ENCODE measurements at places on chromosomes 7 and 10.

GRCh38 chr7:16851829-16852228 is 30.0 kb downstream of the AGR3 start:
- DNase-seq = no peak
- H3K27me3 ChIP-seq = no peaks in the 10 kb centered on the region
- no peak overlapping the region for H3K4me3 ChIP-seq
- no peaks in the 10 kb centered on the region for H3K36me3 ChIP-seq
- H3K4me1 ChIP-seq = peaks cover 12% of the 10 kb centered on the region
- H3K27ac ChIP-seq = no peak overlapping the region

DNA sequence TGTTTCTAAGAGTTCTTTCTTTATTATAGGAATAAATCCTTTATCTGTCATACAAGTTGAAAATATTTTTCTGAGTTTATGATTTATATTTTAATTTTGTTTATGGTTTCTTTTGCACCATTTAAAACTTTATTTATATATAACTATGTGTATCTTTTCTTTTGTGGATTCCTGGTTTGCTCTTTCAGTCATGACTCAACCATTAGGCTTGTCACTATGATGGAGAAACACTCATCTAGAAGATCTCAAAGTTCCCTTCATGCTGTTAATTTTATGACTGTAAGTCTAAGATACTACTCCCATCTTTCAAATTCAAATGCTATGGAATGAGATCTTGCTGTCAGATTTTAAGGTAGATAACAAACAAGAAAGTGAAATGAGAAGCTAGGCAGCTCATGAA is 199.5 kb downstream of the INHBA start:
- H3K4me3 ChIP-seq = no peak overlapping the region
- no peak for DNase-seq
- H3K27me3 ChIP-seq = no peaks in the 10 kb centered on the region
- no peaks in the 10 kb centered on the region for H3K4me1 ChIP-seq
- H3K36me3 ChIP-seq = no peaks in the 10 kb centered on the region
- H3K27ac ChIP-seq = no peak overlapping the region

DNA sequence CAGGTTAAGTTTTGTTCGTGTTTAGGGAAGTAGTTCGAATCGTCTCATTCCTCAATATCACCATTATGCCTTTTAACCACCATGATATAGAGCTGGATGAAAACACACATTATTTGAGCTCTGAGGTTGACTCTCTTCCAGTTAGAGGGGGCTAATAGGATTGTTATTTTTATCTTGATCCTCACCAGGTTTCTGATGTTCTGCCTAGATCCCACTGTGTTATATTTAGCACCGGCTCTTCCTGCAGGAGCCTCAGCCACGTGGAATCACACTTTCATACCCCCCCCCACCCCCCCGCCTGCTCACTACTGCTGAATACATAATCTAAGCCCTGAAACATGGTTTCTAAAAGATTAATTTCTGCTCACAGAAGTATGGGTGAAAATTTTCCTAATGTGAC is 88.3 kb downstream of the NRCAM start:
- H3K4me1 ChIP-seq = peaks cover 34% of the 10 kb centered on the region
- H3K4me3 ChIP-seq = no peak overlapping the region
- no peaks in the 10 kb centered on the region for H3K27me3 ChIP-seq
- H3K36me3 ChIP-seq = no peaks in the 10 kb centered on the region
- H3K27ac ChIP-seq = peak overlapping the region; percentile 70

- H3K36me3 ChIP-seq = no peaks in the 10 kb centered on the region
- H3K27ac ChIP-seq = no peak overlapping the region
- no peak overlapping the region for H3K4me3 ChIP-seq
- H3K27me3 ChIP-seq = no peaks in the 10 kb centered on the region
- DNase-seq = no peak
These were observed 62.1 kb downstream of the HHEX start for GRCh38 chr10:92751827-92752226.

DNA sequence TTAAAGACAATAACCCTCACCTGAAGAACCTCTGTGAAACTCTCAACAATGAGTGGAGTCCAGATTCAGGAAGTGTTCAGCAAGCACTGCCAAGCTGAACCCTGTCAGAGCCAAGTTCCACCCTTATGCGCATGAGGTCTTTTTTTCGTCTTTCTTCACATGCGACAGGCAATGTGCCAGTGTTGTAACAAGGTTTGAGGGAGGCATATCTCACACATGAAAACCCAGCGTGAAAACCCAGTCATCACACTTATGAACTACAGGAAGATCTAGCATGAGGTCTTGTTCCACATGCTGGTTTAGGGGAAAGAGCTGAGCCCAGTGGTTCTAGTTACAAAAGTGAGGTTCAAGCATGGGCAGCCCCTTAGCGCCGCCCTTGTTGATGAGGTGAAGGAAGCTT is 49.7 kb downstream of the RABGEF1 start:
- no peak for DNase-seq
- H3K4me3 ChIP-seq = no peak overlapping the region
- no peak overlapping the region for H3K27ac ChIP-seq
- H3K27me3 ChIP-seq = no peaks in the 10 kb centered on the region
- no peaks in the 10 kb centered on the region for H3K4me1 ChIP-seq

DNA sequence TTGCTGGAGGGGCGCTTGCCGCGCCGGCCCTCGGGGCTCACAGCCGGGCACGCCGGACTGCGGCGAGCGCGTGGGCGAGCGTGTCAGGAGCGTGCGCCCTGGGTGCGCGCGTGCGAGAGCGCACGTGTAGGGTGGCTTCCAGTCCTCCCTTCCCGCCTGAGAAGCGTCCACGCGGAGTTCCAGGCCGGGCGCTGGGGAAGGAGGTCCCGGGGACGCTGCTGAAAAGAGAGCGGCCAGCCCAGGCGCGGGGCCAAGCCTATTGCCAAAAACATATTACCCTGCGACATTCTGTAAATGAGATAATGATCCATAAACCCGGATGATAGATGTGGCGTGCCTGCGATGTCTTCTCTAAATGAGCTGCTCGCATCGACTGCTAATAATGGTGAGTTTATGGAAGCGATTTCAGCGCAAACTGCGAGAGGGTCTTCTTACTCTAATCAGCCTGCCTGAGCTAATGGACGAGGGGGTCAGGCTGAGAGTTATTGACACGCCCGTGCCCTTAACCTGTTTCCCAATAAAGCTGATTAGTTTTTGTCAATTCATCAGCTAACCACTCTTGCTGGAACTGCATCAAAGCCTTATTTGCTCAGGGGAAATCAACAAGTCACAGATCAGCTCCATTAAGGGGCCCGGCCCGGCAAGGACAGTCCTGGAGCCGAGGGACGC is 8.0 kb upstream of the MNX1 start:
- H3K36me3 ChIP-seq = no peaks in the 10 kb centered on the region
- no peak overlapping the region for H3K4me3 ChIP-seq
- no peaks in the 10 kb centered on the region for H3K27me3 ChIP-seq
- peaks cover 33% of the 10 kb centered on the region for H3K4me1 ChIP-seq
- no peak overlapping the region for H3K27ac ChIP-seq
- no peak for DNase-seq

DNA sequence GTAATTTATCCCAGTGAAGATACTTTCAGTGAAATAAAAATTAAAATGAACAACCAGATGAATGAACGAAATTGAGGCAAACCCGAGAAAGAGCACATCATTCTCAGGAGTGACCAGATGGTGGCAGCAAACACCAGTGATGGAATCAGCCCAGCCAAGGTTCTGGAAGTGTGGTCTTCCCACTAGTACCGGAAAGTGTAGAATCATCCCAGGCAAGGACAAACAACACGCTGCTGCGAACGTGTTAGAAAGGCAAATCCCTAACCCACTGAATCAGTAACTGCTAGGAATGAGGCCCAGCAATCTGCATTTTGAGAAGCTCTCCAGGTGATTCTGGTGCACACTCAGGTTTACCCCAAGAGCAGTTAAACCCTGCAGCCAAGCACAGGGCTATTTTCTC is 15.5 kb upstream of the SLC18A3 start:
- no peak overlapping the region for H3K27ac ChIP-seq
- H3K27me3 ChIP-seq = no peaks in the 10 kb centered on the region
- no peaks in the 10 kb centered on the region for H3K4me1 ChIP-seq

- no peaks in the 10 kb centered on the region for H3K27me3 ChIP-seq
- H3K4me3 ChIP-seq = no peak overlapping the region
- no peaks in the 10 kb centered on the region for H3K36me3 ChIP-seq
- H3K4me1 ChIP-seq = no peaks in the 10 kb centered on the region
- DNase-seq = no peak
- H3K27ac ChIP-seq = no peak overlapping the region
These were observed 232.4 kb downstream of the VTI1A start for GRCh38 chr10:112679392-112679791.
